ENCODE measurements at places on chromosomes 5 and 9.
A peak's percentile ranks its signal among the peaks of the same experiment; 100 is the strongest.

- peak; percentile 12 for DNase-seq
Observed at GRCh38 chr9:8234316-8234715, 434.7 kb upstream of the DMAC1 start.

DNA sequence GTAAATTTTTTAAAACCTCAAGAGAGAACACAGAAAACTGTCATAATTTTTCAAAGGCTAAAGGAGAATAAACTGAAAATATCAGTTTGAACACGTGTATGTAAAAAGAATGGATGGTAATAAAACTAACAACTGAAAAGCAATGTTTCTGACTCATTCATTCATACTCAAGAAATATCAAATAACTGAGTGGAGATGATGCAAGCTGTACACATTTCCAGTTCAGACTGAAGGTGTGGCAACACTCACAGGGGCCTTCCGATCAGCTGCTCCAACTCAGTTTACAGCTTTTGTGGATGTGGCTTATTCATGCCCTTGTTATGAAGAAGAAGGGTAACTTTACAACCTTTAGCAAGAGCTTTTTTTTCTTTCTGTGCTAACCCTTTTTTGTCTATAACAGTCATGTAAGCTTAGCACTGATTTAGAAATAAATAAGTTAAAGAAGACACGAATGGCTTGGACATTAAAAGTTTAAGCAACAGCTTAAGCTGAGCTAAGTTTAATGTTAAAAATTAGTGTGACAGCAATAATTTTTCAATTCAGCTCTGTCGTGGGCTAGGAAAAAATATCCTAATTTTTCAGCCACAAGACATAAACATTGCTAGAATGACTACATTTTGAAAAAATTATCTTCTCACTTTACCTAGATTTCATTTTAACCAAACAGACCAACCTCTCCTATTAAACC is 453.5 kb downstream of the RAB3C start:
- no peak for DNase-seq

DNA sequence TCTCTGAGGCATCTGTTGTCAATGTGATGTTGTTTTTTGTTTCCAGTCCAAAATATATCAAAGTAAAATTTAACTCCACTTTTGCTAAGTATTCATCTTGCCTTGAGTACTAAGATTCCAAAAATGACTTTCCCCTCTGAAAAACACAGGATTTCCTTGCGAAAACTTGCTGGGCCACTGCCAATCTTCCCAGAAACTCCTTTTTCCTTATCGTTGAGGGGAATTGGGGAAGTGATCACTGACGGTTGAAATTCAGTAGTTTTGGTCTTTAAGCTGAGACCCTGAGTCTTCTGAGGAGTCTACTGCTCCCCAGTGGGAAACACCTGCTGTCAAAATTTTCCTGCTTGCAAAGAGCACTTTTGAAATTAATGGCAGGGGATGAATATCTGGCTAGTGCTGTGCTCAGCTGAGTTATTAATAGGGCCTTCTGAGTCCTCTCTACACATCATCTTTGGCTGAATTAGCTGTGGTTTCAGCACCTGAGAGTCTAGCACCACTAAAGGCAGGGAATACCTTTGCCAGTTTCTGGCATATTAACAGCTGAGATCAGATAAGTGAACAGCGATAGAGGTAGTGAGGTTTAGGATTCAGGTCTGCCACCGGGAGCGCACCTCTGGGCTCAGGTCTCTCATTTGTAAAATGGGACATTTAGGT is 18.0 kb downstream of the TLR4 start:
- no peak for DNase-seq

DNA sequence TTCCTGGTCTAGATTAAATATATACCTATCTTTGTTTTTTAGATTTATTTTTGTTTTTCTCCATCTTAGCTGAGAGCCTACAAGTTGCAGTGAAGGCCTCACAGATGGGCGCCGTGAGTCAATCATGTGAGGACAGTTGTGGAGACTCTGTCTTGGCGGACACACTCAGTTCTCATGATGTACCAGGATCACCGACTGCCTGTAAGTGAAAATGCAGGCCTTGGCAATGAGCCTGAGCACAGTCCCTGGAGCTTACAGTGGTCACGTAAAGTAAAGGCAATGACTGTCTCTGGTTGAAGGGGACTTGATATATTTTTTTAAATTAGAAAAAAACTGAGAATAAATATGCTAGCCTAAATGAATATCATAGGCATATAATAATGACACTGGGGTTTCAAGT is 271.9 kb downstream of the ARHGEF28 start:
- no peak for DNase-seq

- no peak for DNase-seq
Observed at GRCh38 chr5:172837640-172838039, 3.6 kb downstream of the ERGIC1 start.

DNA sequence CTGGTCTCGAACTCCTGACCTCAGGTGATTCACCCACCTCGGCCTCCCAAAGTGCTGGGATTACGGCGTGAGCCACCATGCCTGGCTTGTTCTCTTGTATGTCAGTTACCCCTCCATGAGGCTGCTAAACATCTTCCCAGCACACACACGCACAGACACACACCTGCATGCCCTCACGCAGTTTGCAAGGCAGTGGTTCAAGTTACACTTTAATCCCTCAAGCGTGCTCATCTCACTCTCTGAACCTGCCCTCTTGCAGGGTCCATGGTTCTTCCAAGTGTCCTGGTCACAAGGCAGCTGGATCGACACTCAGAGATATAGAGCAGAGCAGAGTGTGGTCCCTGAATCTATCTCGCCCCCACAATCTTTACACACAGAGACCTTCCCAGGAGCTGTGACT is 34.1 kb upstream of the RUFY1 start:
- DNase-seq, result no peak

DNA sequence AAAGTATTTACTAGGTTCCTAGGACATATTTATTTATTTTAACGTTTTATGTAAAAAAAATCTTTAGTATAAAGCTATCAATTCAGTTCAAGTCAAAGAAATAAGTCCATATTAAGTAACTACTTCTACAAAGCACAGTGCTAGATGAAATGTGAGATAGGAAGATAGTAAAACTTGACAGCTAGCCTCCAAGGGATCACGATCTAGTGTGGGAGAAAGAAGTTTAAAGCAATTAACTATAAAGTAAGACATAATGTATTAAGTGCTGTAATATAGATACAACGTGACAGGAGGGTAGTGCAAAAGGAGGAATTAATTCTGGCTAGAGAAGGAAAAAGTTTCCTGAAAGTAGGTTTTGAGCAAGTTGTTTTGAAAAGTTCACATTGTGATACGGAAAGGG is 134.9 kb downstream of the ST8SIA4 start:
- no peak for DNase-seq

DNA sequence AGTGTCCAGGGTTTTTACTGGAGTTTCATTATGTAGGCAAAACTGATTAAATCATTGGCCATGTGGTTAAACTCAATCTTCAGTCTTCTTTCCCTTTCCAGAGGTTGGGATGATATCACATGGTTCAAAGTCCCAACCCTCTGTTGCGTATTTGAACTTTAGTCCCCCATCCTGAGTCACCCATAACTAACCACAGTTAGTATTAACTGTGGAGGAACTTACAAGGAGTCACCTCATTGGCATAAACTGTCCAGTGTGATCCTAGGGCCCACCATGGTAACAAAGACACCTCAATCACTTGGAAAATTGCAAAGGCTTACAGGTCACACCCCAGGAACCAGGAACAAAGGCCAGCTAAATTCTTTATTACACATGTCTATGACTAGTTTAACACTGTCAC is 188.5 kb downstream of the COX7C start:
- no peak for DNase-seq

DNA sequence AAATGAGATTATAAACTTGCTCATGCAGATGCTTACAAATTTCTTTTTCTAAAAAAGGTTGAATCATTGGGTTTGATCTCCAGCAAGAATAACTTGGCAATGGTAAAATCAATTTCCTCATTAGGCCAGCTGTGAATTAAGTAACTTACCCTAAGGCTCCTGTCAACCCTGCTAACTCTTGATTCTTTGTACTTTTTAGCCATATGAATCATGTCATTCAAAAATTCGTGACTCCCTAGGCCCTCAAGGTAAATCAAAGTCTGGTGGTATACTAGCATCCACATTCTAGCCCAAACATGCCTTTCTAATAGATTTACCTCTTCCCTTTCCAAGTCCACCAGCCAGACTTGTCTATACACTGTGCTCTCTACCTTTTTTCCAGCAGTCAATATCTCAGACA is 420.8 kb upstream of the BRINP1 start:
- no peak for DNase-seq

DNA sequence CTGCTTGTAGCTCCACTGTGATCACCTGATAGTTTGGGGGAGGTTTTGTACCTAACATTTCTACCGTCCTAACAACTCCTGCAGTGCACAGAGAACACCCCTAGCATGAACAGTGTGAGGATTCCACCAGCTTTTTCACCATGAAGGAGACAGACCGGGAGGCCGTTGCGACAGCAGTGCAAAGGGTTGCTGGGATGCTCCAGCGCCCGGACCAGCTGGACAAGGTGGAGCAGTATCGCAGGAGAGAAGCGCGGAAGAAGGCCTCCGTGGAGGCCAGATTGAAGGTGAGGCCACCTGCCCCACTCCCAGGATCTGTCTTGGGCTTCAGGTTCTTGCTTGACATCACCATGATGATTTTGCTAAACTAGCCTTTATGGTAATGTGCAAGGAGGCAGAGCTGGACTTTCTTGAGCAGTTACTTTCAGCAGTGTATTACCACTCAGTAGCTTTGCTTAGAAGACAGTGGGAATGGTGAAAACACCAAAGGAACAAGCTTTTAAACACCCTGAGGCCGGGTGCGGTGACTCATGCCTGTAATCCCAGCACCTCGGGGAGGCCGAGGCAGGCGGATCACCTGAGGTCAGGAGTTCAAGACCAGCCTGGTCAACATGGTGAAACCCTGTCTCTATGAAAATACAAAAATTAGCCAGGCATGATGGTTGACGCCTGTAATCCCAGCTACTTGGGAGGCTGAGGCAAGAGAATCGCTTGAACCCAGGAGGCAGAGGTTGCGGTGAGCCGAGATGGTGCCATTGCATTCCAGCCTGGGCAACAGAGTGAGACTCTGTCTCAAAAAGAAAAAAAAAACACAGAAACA is 3.3 kb downstream of the EXOC3 start:
- no peak for DNase-seq

- peak; percentile 49 for DNase-seq
Observed at GRCh38 chr9:128160603-128160987, 530 bp downstream of the BBLN start.

DNA sequence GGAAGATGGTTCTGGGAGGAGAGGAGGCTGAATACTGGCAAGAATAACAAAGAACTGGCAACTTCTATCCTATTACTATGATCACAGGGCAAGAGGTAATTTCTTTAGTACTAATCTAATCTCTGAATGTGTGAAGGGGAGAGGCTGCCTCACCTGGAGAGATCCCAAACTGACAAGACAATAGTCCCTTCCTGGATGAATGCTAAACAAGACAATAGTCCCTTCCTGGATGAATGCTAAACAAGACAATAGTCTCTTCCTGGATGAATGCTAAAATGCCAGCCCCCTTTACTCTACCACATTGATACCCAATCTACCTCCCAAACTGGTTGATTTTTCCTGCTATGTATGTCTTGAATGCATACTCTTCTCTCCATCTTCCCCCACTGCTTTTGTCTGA is 145.2 kb downstream of the SIL1 start:
- DNase-seq, result no peak

- no peak for DNase-seq
Observed at GRCh38 chr9:14281876-14282275, 32.1 kb downstream of the NFIB start.

- DNase-seq, result no peak
Observed at GRCh38 chr5:14890846-14891245, 19.3 kb upstream of the ANKH start.

GRCh38 chr5:130496215-130496614 is 592.0 kb downstream of the CHSY3 start:
- DNase-seq, result no peak

- no peak for DNase-seq
Observed at GRCh38 chr5:156043351-156043750, 283.6 kb upstream of the SGCD start.

DNA sequence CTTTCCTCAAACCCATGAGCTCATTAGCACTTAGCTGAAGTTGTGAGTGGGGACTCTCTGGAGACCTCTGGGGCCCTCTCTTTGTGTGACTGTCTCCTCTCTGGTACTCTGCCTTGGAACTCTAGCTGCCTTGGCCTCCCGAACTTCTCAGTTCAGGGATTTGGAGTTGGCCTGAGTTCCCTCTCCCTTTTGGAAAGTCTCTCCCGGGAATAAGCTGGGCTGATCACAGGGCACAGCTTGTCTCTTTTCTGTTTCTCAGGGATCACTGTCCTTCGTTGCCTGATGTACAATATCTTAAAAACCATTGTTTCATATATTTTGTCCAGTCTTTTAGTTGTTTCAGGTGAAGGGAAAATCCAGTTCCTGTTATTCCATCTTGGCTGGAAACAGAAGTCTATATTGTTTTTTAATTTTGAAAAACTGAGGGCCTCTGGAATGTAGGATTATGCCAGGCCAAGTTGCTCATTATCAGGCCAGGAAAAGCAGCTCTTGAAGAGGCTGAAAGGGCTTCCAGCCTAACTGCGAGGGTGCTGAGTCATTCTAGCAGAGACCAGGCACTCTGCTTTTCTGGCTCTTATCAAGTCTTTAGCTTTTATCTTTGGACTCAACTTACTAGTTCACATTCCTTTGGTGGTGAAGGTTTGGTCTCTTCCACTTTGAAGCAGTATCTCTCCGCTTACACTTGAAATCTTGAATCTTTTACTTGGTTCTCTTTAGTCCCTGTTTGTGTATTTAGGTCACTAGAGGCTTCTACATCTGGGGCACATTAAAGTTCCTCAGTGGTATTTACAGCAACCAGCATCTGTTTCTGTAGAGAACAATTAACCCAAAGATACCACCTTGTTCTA is 8.4 kb upstream of the RGS3 start:
- no peak for DNase-seq

GRCh38 chr5:172799416-172799815 is 28.4 kb upstream of the DUSP1 start:
- no peak for DNase-seq

DNA sequence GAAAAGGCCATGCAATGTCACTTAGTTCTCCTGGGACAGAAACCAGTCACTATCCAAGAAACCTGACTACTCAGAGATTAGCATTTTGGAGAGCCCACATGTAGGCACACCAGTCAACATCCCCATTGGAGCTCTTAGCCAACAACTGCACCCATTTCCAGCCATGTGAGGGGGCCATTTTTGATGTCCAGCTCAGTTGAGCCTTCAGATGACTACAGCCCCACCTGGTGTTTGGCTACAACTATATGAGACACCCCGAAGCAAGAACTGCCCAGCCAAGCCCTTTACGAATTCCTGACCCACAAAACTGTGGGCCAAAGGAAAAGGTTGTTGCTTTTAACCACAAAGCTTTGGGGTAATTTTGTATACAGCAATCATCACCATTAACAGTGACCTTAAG is 300.1 kb downstream of the ASTN2 start:
- DNase-seq, result no peak

- no peak for DNase-seq
Observed at GRCh38 chr9:121300283-121301119, 32.5 kb downstream of the GSN start.

- no peak for DNase-seq
Observed at GRCh38 chr9:37200433-37201005, 80.1 kb downstream of the ZCCHC7 start.

- no peak for DNase-seq
Observed at GRCh38 chr5:95836544-95836943, 14.0 kb upstream of the GLRX start.

Data from HAP-1 (cell line).